ENCODE measurements at places on chromosomes 11 and 22.

DNA sequence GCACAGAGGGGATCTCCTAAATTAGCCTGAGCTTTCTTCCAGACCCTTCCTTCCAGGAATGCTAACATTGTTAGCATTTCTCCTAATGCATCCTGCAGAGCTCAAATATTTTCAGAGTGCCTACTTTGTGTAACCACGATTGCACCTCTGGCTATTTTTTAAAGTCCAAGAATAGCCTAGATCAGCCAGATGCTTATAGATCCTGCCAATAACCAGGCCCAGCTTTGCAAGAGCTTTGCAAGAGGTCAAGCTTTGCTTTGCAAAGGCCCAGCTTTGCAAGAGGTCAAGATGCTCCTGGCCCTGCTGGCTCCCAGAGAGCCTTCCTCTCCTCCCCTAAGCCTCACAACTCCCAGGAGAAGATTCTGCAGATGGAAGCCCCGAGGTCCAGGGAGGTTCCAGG lies 491.9 kb downstream of the MN1 start:
- no peak for DNase-seq

- DNase-seq: no peak
Measured at GRCh38 chr11:130560000-130560780, 111.7 kb downstream of the ADAMTS15 start.

GRCh38 chr22:44525941-44526778 lies 28.1 kb upstream of the RTL6 start:
- DNase-seq: no peak

- no peak for DNase-seq
Measured at GRCh38 chr11:114057147-114057546, 2.4 kb upstream of the ZBTB16 start.

- DNase-seq: no peak
Measured at GRCh38 chr11:8361664-8362210, 98.1 kb upstream of the LMO1 start.

- DNase-seq: no peak
Measured at GRCh38 chr11:104817973-104818372, 80.3 kb downstream of the CASP12 start.

GRCh38 chr11:17280494-17281127 lies 4.1 kb downstream of the NUCB2 start:
- DNase-seq: no peak

DNA sequence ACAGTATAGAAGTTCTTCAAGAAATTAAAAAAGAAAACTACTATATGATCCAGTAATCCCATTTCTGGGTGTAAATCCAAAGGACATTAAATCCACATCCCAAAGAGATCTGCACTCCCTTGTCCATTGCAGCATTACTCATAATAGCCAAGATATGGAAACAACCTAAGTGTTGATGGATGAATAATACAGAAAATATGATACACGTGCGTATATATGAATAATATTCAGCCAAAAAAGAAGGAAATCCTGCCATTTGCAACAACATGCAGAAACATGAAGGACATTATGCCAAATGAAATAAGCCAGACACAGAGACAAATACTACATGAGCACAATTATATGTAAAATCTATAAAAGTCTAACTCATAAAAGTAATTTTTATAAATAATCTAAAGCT lies 306.3 kb upstream of the ANO3 start:
- no peak for DNase-seq

- DNase-seq: no peak
Measured at GRCh38 chr11:77075425-77075905, 8.7 kb downstream of the CAPN5 start.
